ENCODE measurements at places on chromosomes 6 and 20.

- no peak for DNase-seq
These were observed 34.9 kb upstream of the FOXA2 start for GRCh38 chr20:22619272-22619671.

GRCh38 chr6:40328386-40328985 lies 258.7 kb downstream of the LRFN2 start:
- DNase-seq = peak; percentile 6

- no peak for DNase-seq
These were observed 77.0 kb upstream of the B3GAT2 start for GRCh38 chr6:71033890-71034289.

- no peak for DNase-seq
These were observed 95.9 kb upstream of the IYD start for GRCh38 chr6:150272976-150273315.

GRCh38 chr6:119446609-119447008 lies 97.0 kb upstream of the MAN1A1 start:
- DNase-seq = no peak

DNA sequence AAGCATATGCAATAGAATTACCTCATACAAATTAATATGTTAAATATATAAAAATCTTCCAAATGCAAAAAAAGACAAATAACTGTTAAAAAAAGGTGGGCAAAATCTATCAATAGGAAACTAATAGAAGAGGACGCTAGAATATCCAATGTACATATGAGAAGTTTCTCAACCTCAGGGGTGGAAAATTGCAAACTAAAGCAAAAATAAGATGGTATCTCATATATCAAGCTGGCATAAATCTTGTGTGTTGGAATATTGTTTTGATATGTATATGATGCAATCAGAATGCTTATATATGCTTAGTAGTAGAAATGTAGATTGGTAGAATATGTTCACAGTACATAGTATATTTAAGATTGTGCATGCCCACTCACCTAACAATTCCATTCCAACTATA lies 395.0 kb upstream of the OPRM1 start:
- DNase-seq = no peak

DNA sequence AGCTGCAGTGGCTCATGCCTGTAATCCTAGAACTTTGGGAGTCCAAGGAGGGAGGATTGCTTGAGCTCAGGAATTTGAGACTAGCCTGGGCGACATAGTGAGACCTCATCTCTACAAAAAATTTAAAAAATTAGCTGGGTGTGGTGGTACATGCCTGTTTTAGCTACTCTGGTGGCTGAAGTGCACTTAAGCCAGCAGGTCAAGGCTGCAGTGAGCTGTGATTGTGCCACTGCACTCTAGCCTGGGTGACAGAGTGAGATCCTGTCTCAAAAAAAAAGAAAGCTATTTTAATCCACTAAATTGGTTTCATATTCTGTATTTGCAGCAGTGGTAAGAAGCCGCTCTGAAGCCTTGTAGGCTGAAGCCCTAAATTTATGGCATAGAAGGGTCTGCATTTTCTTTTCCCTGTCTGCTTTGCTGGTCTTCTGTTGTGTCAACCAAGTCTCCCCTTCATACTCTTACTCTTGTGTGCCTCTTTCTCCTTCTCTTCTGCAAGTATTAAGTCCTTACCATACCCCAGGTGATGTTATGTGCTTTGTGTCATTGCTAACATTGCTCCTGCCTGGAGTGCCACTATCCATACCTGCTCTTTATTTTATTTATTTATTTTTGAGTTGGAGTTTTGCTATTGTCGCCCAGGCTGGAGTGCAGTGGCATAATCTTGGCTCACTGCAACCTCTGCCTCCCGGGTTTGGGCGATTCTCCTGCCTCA lies 70.9 kb downstream of the MYO6 start:
- DNase-seq = no peak
